Endothelial cell (in vitro differentiated cells): ENCODE measurements at places on chromosomes 1 and 21.

GRCh38 chr1:61344696-61345095 is 262.3 kb downstream of the NFIA start:
- H3K4me1 ChIP-seq: no peaks in the 10 kb centered on the region
- H3K27ac ChIP-seq: no peak overlapping the region
- no peak overlapping the region for H3K4me3 ChIP-seq
- DNase-seq: no peak

GRCh38 chr1:88333086-88333695 is 350.9 kb upstream of the PKN2 start:
- H3K27me3 ChIP-seq: no peaks in the 10 kb centered on the region
- H3K4me1 ChIP-seq: no peaks in the 10 kb centered on the region
- H3K4me3 ChIP-seq: no peak overlapping the region
- no peaks in the 10 kb centered on the region for H3K36me3 ChIP-seq
- H3K27ac ChIP-seq: no peak overlapping the region

DNA sequence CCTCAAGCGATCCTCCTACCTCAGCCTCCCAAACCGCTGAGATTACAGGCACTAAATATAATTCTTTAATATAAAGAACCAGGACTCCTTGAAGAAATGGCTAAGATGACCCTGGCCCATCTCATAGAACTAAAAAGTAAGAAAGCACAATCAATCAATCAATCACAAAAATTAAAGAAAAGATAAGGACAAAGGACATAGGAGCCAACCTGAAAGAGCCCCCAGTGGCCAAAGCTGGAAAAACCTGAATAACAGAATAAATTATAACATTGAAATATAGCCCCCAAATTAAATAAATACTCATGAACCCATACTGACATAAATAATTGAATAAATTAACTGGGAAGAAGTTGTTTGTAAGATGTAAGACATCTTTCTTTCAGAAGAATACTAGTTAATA is 8.9 kb downstream of the NUP210L start:
- no peak for DNase-seq
- no peak overlapping the region for H3K27ac ChIP-seq
- H3K4me3 ChIP-seq: no peak overlapping the region

GRCh38 chr1:213103377-213104306 is 52.6 kb downstream of the RPS6KC1 start:
- H3K27me3 ChIP-seq: no peaks in the 10 kb centered on the region
- H3K4me3 ChIP-seq: no peak overlapping the region
- H3K27ac ChIP-seq: no peak overlapping the region
- H3K4me1 ChIP-seq: no peaks in the 10 kb centered on the region
- DNase-seq: no peak

DNA sequence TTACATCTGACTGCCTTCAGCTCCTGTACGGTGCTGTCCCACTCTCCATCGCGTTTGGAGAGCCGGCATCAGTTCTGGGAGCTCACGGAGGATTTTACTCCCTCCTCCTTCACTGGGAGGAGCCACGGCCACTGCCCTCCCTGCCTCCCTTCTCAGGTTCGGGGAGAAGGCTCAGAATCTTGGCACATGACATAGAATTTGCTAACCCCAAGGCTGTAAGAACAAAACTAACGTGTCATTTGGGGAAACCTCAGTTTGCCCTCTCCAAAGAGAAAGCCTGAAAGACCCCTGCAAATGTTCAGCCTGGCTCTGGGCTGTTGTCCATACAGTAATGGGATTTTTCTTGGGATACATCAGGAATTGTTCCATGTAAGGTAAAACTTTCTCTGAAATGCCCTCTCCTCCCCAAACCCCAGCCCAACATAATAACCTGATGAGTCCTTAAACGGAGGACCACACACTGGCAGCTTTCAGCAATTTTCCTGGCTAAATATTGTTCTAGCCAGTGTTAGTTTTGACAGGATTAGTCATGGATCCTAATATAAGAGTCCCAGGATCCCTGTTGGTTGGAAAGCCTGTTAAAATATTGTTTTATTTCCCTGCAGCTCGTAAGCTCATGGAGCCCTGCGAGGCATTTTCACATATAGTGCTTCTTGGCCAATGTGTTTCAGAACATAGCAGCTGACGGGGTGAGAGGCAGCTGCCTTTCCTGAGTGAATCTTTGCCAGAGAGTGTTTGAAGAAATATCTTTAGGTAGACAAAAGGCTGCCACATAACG is 98.8 kb downstream of the RHOU start:
- H3K36me3 ChIP-seq: no peaks in the 10 kb centered on the region
- H3K4me1 ChIP-seq: peaks cover 10% of the 10 kb centered on the region
- H3K27ac ChIP-seq: no peak overlapping the region

DNA sequence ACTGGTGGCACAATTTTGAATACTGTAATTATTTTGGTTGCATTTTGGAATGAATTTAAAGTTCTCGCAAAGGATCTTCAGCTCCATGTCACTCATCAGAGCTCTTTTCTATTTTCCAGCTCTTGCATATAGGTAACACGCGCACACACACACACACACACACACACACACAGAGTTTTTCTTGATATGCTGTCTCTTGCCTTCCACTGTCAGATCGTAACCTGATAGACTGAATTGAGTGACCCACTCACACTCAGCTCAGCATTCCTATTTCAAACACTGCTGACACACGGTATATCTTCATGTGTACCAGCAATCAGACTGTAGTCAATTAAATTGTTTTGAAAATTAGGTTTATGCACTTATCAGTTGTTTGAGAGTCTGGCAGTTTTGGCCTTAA is 214.1 kb downstream of the PBX1 start:
- DNase-seq: no peak
- no peak overlapping the region for H3K27ac ChIP-seq
- no peak overlapping the region for H3K4me3 ChIP-seq
- no peaks in the 10 kb centered on the region for H3K36me3 ChIP-seq
- H3K4me1 ChIP-seq: peaks cover 11% of the 10 kb centered on the region
- peaks cover 4% of the 10 kb centered on the region for H3K27me3 ChIP-seq

GRCh38 chr1:201739492-201740085 is 89.4 kb upstream of the IPO9 start:
- peak overlapping the region; percentile 83 for H3K4me3 ChIP-seq
- no peak overlapping the region for H3K27ac ChIP-seq
- H3K36me3 ChIP-seq: peaks cover 3% of the 10 kb centered on the region
- peak; percentile 54 for DNase-seq

GRCh38 chr1:22339237-22339636 is 112.4 kb upstream of the ZBTB40 start:
- no peak for DNase-seq
- no peaks in the 10 kb centered on the region for H3K36me3 ChIP-seq
- no peak overlapping the region for H3K27ac ChIP-seq

- H3K4me3 ChIP-seq: no peak overlapping the region
- DNase-seq: no peak
- peaks cover 4% of the 10 kb centered on the region for H3K27me3 ChIP-seq
- H3K4me1 ChIP-seq: peaks cover 12% of the 10 kb centered on the region
- no peak overlapping the region for H3K27ac ChIP-seq
These were observed 39.4 kb downstream of the CDC14A start for GRCh38 chr1:100391675-100392074.
